ENCODE measurements at places on chromosomes 5 and 9.

DNA sequence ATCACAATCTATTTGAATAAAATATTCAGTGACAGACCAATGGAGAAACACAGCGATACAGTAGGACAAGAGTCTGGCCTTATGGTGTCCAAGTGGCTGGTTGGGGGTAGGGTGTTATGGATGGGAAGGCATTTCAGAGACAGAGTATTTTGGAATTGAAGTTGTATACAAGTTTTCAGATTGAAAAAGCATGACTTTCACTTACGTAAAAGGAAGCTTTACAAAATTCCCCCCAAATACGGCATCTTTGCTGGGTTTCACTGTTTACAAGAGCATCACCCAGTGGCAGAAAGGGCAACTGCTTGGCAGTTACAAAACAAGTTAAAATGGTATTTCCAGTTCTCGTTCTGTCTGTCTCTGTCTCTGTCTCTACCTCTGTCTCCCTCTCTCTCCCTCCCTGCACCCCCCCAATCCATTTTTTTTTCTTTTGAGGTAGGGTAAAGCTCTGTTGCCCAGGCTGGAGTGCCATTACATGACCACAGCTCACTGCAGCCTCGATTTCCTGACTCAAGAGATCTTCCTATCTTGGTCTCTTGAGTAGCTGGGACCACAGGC lies 86.2 kb downstream of the PTPN3 start:
- peak; percentile 14 for DNase-seq

GRCh38 chr9:100216178-100216787 lies 117.2 kb downstream of the INVS start:
- DNase-seq = peak; percentile 8

- DNase-seq = peak; percentile 83
Measured at GRCh38 chr9:111914749-111915424, 18.3 kb downstream of the UGCG start.

GRCh38 chr9:127520941-127521918 lies 69.9 kb downstream of the LRSAM1 start:
- no peak for DNase-seq

DNA sequence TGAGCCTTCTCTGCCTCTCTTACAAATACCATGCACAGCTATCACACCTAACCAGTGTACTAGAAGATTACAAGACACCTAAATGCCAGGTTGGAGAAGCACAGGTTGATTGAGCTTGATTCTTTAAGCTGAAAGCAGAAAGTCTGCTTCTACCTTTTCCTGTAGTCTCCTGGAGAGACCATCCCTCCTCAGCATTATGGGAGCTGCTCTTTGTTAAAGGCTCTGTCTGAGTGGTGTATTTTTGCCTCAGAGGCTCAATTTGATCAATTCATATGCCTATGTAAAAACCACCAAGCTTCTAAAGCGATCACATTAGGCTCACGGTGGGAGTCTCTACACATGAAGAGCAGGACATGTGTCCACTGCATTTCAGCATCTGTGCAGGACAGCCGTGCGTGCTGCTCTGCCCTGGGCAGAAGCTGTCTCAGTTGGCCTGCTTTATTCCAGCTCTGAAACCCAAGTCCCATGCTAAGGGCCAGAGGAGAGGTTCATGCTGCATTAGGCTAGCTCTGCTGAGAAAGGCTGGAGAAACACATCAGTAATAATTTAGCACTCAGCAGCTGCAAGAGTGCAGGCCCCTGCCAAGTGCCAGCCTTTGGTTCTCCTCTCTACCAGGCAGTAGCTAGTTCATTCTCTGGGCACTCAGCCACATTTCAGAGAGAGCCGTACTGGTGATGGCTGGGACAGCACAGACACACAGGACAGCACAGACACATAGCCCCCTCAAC lies 41.7 kb downstream of the TMEM167A start:
- peak; percentile 81 for DNase-seq

DNA sequence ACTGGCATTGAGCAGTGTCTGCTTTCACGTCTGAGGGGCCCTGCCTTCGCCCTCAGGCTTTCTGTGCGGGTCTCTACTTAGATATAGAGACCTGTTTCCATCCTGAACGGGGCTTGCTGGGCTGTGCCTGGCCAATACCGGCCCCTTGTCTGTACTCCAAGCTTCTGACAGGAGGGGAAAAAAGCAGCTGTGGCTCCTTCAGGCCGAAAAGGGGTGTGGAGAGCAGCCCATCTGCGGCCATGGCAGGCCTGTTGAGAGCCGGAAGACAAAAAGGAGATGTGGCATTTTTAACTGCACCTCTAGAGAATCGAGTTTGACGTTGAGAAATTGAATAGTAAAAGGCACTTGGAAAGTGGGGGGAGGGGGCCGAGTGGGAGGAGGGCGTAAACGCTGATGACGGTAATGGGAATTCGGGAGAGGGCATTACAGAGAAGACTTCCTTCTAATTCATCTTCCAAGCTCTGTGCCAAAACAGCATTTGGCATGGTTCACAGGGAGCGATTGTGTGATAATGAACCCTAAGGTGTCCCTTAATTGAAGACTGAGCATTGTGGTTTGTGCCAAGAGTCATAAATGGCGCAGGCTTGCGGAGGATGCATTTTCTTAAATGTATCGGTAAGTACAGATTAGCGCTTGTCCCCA lies 25.1 kb upstream of the PRDM12 start:
- peak; percentile 87 for DNase-seq

GRCh38 chr9:6014670-6015270 lies 654 bp downstream of the RANBP6 start:
- DNase-seq = no peak

- DNase-seq = no peak
Measured at GRCh38 chr5:157835041-157835440, 23.9 kb downstream of the CLINT1 start.

DNA sequence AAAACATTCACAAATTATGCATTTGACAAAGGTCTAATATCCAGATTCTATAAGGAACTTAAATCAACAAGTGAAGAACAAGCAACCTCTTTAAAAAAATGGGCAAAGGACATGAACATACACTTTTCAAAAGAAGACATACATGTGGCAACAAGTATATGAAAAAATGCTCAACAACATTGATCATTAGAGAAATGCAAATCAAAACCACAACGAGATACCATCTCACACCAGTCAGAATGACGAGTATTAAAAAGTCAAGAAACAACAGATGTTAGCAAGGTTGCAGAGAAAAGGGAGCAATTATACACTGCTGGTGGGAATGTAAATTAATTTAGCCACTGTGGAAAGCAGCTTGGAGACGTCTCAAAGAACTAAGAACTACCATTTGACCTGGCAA lies 38.9 kb upstream of the TNFSF15 start:
- no peak for DNase-seq

- DNase-seq = no peak
Measured at GRCh38 chr5:1190278-1190677, 11.1 kb upstream of the SLC6A19 start.

GRCh38 chr9:110114859-110115201 lies 93.1 kb downstream of the C9orf152 start:
- DNase-seq = no peak

- DNase-seq = no peak
Measured at GRCh38 chr5:172642926-172643871, 2.1 kb downstream of the NEURL1B start.

DNA sequence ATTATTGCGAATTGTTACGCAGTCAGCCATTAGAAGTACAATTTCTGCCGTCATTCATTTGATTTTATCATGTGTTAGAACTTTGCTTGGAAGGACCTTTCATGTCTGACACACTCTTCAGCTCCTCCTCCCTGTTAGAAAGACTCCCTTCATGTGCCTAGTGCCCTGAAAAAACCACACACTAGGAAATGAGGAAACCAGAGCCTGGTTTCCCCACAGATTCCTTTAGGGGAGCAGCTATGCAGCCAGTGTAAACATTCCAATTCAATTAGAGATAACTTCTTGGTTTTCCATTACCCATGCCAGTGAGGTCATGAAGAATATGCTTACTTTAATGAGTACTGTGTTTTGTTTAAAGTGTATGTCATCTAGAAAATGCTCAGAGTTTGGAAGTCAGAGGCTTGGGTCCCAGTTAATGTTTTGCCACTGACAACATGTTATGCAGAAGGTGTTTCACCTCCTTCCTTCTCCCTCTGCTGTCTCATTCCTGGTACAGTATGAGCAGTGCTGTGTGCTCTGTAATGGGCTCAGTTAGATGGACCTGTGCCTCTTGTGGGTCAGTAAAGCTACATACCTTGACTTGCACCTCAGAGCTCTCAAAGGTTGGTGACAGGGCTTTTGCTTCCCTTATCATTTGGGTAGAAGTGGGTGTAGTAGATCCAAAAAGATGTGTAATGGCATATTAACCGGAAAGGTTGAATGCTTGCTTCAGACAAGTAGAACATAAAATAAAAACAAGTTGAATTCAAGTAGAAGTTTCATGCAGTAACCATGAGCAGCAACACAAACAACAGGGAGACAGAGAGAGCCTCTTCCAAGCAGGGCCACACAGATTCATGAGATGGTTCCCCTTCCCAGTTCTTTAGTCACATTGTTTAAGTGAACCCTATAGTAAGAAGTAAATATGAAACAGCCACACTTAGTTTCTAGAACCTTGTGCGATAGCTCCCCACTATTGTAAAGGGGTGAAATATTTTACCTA lies 52.6 kb upstream of the TNFAIP8 start:
- no peak for DNase-seq

GRCh38 chr5:82349652-82350051 lies 71.5 kb upstream of the RPS23 start:
- DNase-seq = no peak

DNA sequence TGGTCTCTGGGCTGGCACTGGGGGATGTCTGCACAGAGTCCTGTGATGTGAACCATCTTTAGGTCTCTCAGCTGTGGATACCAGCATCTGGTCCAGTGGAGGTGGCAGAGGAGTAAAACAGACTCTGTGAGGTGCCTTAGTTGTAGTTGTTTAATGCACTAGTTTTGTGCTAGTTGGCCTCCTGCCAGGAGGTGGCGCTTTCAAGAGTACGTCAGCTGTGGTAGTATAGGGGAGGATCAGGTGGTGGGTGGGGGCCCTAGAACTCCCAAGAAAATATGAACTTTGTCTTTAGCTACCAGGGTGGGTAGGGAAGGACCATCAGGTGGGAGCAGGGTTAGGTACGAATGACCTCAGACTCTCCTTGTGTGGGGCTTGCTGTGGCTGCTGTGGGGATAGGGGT lies 197.1 kb downstream of the TMC1 start:
- DNase-seq = no peak

DNA sequence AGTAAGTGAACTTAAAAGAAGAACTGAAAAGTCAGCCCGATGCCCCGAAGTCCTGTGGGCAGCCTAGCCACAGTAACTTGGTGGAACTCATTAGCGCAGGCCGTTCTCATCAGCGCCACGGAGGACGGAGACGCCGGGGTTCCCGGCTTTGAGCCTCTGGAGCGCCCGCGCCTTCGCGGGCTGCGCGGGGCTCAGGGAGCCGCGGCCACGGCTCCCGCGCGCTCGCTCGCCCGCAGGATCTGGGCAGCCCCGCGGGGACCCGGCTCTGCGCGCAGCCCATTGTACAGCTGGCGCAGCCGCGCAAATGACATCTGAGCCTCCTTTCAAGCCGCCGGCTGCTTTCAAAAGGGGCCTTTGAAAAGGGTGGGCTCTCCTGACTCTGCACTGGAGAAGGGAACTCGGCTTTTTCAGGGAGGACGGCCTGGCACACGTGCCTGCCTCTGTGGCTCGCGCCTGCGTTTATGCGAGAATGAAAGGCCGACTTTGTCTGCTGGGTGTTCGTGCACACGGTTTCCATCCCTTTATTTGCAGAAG lies 40.7 kb downstream of the TLR4 start:
- peak; percentile 10 for DNase-seq

GRCh38 chr9:135332516-135332915 lies 147.1 kb upstream of the PPP1R26 start:
- DNase-seq = no peak

- no peak for DNase-seq
Measured at GRCh38 chr5:116779846-116780245, 205.2 kb upstream of the SEMA6A start.

DNA sequence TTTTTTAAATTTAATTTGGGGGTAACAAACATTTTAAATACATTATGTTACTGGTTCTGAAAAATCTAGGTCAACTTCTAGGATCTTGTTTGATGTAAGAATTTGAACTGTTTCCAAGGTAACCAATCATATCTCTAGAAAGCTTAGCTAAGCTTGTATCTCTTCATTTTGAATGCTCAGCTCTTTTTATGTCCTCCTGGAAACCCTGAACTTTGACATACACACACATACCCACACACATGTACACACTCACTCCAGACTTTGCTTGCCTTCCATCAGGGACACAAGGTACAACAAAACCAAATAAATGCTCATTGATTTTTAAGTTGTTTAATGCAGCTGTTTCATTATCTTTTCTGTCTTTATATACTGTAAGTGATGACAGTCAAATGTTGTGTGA lies 178.5 kb downstream of the RAB3C start:
- DNase-seq = no peak

DNA sequence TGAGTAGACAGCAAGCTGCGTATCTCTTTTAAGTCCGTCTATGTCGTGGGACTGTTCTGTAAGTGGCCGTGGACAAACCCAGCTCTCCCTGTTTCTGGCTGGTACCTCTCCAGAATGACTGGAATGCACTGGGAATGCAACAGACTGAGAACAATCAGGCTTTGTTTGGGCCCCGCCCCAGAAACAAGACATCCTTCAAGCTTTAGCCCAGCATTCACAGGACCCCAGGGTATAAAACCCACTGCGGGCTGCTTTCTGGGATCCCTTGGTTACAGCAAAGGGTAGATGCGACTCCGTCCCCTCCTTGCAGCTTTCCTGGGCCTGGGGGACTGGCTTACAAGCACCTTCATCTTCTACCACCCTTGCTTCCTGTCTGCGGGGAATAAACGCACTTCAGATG lies 45.6 kb upstream of the SPTLC1 start:
- DNase-seq = no peak

All from NCI-H1105 treated with DMSO at 0.1 percent for 48 hours (cell line).